ENCODE measurements at places on chromosomes 5 and 9.
A peak's percentile ranks its signal among the peaks of the same experiment; 100 is the strongest.

GRCh38 chr9:88659126-88659525, 124.1 kb downstream of the NXNL2 start:
- DNase-seq = no peak

GRCh38 chr9:127586537-127586936, 25.5 kb upstream of the STXBP1 start:
- peak; percentile 80 for DNase-seq

DNA sequence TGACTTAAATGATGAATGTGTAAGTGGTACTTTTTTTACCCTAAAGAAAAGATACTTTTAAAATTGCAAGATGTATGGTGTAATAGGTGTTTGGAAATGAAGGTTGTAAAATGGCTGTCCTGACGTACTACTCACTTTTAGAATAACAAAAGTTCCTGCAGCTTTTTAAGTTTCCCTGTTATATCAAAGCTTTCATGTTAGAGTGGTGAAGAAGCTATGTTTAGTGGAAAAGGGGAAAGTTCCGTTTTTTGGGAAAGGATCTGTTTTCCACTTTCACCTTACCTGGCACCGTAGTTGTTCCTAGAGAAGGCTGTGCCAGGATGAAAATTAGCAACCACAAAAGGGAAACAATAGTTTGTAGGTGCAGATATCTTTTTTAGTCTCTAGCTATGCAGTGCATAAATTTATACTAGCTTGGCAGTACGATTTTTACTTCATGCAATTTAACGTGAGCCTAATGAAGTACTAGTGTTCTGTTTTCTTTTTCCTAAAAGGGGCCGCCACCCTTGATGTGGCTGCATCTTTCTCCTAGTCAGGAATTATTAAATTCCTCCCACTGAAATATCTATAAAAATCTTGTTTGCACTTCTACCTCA, 1.3 kb downstream of the TNPO1 start:
- no peak for DNase-seq

- no peak for DNase-seq
Measured at GRCh38 chr9:135471791-135472640, 7.6 kb upstream of the PPP1R26 start.

DNA sequence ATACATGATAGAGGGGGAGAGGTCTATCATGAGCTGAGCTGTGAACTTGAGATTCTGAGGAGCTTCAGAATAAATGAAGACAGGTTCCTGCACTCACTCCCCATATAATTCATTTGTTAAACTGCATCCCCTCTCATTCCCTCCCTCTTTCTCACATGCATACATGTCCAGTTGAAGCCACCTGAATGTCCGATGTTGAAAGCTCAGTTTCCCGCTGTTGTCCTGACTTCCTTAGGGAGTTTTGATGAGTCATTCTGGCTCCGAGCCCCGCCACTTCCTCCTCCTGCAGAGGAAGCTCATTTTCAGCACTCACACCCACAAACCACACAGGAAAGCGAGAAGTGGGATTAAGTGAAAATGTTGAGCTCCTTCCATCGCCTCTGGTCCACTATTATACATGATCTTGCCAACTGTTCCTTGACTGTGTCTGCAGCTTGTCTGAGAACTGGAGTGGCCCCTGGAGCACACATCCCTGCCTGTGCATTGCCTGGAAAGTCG, 121.2 kb downstream of the CEMIP2 start:
- DNase-seq = peak; percentile 8

- DNase-seq = no peak
Measured at GRCh38 chr9:130963337-130963908, 24.4 kb upstream of the FIBCD1 start.

DNA sequence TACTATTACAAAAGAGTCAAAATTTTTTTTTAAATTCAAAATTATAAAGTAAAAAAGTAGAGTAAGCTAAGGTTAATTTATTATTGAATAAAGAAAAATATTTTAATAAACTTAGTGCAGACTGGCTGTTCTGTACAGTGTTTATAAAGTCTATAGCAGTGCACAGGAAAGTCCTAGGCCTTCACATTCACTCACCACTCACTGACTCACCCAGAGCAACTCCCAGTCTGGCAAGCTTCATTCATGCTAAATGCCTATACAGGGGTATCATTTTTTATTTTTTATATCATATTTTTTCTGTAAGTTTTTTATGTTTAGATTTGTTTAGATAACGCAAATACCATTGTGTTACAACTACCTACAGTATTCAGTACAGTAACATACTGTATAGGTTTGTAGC, 700.7 kb upstream of the GRAMD2B start:
- DNase-seq = no peak

DNA sequence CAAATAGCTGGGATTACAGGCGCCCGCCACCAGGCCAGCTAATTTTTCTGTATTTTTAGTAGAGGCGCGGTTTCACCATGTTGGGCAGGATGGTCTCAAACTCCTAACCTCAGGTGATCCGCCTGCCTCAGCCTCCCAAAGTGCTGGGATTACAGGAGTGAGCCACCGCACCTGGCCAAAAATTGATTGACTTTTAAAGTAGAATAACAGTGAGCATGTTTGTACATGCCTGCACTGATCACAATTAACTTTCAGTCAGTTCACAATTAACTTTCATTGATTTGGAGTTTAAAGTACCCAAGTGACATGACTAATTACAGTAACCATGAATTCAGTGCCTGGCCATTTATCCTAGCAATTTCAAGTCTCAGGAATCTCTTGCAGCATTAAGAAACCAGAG, 61.3 kb downstream of the ANKH start:
- DNase-seq = no peak

DNA sequence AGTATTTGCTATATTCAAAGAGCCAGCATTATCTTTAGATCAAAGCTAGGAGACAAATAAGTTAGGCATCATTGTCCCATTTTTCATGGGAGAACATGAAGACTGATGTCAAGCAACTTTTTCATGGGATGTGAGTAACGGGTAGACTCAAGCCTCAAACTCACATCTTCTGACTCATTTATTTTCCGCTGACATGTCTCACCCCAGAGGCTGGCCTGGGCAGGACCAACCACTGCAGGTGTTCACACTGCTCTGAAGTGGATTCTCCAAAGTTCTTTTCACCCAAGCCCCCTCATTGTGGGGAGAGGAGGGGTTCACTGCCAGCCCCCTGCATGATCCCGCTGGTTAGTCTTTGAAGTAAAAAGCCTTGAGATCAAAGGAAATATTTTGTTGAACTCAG, 34.9 kb upstream of the BASP1 start:
- DNase-seq = no peak

DNA sequence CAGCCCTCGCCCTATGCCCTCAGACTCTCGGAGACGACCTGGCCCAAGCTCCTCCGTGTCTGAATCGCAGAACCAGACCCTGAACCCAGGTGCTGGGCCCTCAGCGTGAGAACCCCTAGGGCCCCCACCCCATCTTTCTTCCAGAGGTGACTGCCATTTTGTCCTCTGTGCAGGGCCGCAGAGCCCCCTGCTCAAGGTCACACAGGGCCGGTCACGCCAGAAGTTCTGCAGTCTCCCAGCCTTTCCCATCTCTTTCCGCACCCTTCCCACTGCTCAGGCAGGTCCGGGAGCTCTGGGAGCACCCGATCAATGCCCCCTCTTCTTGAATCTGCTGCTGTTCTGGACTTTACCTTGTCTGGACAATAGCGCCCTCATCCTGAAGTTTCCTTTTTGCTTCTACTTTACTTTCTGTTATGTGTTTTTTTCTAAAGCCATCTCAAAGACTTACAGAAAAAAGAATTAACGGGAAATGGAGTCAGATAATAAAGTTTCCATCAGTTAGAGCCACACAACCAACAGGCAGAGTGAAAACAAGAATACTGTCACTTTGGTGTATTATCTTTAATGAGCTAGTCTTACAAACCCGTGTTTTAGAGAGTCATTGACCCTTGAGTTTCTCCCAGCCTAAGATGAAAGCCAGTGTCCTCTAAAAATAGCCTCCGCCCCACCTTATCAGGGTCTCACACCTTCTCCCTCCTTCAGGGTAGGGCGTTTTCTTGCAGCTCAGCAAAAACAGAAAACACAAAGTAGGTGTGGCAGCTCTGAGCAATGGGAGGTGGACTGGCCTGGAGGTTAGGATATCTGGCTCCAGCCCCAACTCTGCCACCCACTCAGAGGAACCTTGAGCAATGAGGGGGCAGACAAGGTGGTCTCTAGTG, 1.8 kb downstream of the TMOD1 start:
- DNase-seq = no peak

DNA sequence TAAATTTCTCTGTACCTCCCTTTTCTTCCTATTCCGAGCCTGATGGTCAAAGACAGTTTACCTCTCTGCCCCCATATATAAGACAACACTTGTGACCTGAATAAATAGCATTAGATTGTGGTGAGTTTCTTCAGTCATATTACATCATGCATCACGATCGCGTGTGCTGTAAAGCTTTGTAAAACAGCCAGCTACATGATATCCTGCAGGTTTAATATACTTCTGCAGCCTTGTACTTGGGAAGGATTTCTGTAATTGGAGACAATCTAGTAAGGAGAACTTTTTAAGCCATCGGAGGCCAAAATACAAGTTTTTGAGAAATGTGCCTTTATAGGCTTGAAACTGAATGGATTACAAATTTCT, 711.8 kb upstream of the WWC1 start:
- DNase-seq = no peak

DNA sequence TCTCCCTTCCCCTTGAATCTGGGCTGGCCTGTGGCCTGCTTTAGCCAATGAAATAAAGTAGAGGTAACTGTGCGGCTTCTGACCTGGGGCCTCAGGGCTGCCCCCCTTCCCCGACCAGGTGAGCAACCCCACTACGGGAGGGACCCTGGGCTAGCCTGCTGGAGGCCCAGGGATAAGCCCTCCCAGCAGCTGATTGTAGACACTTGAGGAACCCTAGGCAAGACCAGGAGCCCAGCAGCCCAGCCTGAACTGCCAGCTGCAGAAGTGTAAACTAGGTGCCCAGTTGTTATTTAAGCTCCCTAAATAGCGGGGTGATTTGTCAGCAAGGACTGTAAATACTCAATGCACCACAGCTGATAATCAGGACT, 41.3 kb downstream of the RAPGEF1 start:
- no peak for DNase-seq

DNA sequence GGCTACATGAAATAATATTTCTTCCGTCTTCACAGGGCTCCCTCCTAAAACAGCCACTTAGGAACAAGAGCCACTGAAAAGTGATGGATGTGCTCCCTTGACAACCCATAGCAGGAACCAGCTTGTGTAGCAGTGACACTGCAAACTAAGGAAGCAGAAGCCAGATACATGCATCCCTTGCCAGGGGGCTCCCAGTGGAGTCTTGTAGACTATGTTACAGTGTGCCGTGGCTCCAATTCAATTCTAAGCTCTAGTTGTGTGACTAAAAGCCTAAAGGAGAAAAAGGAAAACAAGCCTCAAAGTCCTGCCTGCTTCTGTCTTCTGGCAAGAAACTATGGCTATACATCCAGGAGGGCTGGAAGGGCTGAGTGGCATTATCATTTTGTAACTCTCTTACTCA, 12.2 kb upstream of the TAF1L start:
- DNase-seq = no peak

- DNase-seq = no peak
Measured at GRCh38 chr9:135818718-135819475, 88.4 kb downstream of the CAMSAP1 start.

DNA sequence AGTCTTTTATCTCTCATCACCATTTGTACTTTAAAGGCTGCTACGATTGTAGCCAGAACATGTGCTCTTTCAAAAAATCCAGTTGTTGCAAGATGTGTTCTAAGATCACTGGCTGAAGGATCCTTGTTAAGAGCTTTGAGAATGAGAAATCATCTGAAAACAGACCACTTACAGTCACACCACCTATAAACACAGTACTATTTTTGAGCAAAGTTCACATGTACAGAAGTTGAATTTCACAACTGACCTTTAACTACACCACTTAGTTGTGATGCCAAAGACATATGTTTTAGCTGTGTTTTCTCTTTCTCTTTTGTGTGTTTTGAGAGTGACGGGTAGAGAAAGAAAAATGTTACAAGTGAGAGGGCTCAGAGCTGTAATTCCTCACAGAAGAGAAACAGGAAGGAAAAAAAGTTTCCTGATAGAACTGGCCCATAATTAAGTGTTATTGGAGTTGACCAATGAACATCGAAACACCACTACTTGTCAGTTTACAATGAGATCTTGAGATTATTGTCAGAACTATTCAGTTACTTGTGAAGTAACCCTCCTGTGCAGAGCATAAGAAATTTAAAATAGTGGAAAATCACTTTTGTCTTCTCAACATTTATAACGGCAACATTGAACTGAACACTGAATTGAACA, 245.4 kb downstream of the MLLT3 start:
- no peak for DNase-seq

GRCh38 chr9:18699764-18700163, 225.8 kb downstream of the ADAMTSL1 start:
- DNase-seq = no peak

DNA sequence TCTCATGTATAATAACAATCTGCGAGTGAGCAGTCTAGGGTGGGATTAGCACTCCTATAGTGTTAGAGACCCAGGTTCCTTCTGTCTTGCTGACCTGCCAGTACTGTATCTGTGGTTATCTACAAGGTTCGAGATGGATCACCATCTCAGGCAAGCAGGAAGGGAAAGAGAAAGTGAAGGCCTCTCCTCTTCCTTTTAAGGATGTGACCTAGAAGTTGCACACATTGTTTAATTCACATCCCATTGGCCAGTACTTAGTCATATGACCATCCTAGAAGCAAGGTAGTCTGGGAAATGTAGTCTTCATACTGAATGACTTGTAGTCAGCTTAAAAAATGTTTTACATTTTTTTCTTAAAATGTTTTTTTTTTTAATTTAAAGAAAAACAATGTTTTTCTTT, 168.6 kb downstream of the CARTPT start:
- DNase-seq = no peak

DNA sequence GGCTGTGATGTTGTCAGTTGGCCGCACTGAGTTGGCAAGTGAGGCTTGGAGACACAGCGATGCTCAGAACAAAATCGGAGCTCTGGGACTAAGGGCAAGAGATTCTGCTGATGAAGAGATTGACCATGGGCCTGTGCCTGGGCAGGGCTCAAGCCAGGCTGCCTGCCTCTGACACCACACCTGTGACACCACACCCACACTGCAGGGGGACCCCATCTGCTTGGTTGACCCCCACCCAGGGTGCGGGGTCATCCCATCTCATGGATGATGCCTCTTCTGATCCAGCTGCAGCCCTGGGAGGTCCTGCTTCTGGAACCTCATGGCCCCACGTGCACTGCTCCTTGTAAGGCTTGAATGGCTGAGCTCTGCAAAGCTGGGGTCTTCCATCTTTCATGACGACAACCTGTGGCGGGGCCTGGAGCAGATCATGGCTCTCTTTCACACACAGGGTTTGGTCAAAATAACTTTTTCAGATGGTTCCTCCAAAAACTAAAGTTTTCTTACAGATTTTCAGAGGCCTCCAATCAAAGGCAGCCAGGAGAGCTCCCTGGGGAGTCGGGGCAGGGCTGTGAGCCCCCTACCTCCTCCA, 185.2 kb downstream of the GADD45G start:
- DNase-seq = no peak

- no peak for DNase-seq
Measured at GRCh38 chr9:36113999-36114398, 22.5 kb upstream of the GLIPR2 start.

DNA sequence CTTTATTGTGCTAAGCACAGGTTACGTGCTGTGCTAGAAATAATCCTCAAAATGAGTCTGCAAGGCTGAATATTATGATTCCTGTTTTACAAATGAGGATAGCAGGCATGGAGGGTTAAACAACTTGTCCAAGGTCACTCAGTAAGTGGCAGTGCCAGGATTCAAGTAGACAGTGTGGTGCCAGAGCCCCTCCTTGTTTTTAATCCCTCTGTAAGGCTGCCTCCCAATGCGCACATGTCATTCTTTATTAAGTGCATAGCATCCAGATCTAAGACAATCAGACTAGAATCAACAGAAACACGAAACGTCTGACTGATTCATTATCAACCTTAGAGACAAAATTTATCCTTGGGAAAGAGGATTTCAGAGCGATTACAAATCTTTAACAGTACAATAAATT, 199.6 kb downstream of the SMARCA2 start:
- no peak for DNase-seq
